ENCODE measurements at places on chromosomes 7 and 10. TPM values are rescaled to one million over a fixed set of nuclear protein-coding genes. Genes with fewer than 3 reads are reported as not detected.

DNA sequence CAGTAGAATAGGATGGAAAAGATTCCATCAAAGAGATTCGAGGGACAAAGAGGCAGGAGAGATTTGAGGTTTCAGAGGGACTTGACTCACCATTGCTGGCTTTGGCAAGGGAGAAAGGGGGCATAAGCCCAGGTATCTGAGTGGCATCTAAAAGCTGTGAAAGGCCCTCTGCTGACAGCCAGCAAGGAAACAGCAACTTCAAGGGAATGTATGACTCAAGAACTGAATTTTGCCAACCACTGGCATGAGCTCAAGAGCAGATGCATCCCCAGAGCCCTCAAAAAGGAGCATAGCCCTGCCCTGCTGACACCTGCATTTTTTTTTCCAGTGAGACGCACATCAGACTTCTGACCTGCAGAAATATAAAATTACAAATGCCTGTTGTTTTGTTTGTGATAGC is 19.6 kb upstream of the ADAM12 start:
- DNase-seq: no peak

- no peak for DNase-seq
These were observed 7.8 kb downstream of the KCND2 start for GRCh38 chr7:120280743-120281142.

DNA sequence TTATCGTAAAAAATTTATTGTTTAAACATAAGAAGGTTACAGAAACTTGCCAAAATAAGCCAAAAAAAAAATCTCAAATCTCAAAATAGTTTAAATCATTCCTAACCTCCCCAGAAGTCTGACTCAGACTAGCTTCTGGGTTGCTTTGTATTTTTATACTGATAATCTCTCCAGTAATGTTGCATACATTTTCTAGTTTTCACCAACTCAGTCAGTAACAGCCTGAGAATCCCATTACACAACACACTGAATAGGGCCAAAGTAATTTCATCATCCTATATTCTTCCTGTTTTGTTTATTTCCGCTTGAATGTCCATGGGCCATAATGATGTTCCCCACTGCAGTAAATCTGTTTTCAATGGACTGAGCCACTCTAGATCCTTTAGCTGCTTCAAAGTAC is 478.5 kb downstream of the GPAM start:
- DNase-seq: no peak

GRCh38 chr10:46305079-46305818 is 18.5 kb downstream of the ANTXRL start:
- no peak for DNase-seq

DNA sequence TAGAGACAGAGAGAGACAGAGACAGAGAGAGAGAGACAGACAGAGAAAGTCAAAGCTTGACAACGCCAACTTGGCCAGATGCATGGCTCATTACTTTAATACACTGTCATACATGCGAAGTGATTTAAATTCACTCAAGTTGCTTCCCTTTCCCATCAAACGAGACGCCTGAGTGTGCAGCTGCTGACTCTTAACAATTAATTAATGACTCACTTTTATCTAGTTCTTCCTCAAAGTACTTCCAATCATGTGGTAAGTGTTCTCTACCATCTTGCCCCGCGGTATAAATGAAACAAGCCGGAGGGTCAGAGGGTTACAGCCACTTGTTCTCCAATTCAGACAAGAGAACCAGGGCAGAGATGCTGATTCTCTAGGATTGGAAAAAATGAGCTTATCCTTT is 90.8 kb downstream of the SFMBT2 start:
- DNase-seq: no peak

DNA sequence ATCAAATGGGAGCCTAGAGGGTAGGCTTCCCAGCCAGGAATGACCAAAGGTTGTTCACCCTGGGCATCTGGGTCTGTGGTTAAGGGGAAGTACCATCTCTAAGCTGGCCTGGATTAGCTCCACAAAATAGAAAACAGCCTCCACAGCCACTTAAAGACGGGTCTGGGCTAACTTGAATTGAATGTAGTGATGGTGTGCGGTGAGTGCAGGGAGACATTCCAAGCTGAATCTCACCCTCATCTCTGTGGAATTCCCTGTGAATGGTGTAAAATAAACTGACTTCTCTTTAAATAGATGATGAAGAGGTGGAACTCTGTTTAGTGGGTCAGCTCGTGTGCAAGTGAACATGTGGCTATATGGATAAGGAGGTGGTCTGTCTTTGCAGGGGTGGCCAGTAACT is 251.0 kb downstream of the DYNC1I1 start:
- DNase-seq: no peak

GRCh38 chr10:111261081-111261615 is 184.3 kb downstream of the ADRA2A start:
- peak; percentile 58 for DNase-seq

Gene HOXA6
- total RNA-seq: 4.7 TPM
